ENCODE measurements at places on chromosomes 4 and X.

DNA sequence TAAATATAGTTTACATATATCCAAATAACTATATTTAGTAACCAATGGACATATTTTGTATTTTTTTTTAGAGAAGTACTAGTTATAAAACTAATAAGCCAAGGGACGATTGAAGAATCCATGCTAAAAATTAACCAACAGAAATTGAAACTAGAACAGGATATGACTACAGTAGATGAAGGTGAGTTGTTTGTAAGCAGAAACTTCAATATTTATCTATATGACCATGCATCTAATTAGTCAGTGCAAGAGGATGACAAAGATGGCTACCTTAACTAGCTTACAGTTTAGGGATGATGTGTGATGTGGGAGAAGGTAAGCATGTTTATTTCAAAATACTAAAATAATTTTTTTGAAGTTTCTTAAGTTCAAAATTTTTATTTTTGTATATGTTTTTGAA, 57.7 kb downstream of the HPGDS start:
- no peak for DNase-seq

DNA sequence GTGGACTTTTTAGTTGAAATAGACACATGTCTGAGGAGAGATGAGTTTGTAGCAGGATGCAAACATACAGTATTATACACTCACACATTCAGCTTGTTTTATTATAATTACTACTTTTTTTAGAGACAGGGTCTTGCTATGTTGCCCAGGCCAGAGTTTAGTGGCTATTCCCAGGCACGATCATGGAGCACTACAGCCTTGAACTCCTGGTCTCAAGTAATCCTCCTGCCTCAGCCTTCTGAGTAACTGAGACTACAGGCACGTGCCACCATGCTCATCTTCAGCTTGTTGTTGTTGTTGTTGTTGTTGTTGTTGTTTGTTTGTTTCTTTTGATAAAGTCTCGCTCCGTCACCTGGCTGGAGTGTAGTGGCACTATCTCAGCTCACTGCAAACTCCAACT, 94.7 kb upstream of the ACSL4 start:
- DNase-seq: no peak

- no peak for DNase-seq
Observed at GRCh38 chr4:38948551-38948950, 80.9 kb downstream of the FAM114A1 start.

- no peak for DNase-seq
Observed at GRCh38 chrX:555725-556666, 74.6 kb upstream of the SHOX start.

GRCh38 chr4:958314-958665, 15.1 kb downstream of the DGKQ start:
- no peak for DNase-seq

- DNase-seq: no peak
Observed at GRCh38 chr4:7272404-7272803, 80.1 kb downstream of the SORCS2 start.

- peak; percentile 45 for DNase-seq
Observed at GRCh38 chr4:93791570-93792195, 36.9 kb upstream of the ATOH1 start.

- DNase-seq: no peak
Observed at GRCh38 chr4:5021546-5021945, 2.3 kb upstream of the CYTL1 start.

DNA sequence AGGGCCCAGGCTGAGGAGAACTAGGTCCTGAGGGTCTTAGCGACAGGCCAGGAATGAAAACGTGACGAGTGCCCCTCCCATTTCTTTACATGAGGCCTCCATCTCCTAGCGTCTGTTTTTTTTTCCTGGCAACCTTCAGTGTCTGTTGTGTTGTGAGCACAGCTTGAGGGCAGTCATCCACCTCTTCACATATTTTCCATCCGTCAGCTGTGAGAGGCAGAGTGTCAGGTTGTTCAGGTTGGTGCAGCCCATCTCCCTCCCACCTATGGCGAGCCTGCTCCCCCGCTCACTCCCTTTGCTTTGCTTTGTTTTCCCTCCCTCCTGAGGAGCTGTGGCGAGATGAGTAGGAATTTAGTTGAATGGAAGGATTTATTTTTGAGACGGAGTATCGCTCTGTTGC, 51.7 kb upstream of the CHRNA9 start:
- DNase-seq: no peak

- DNase-seq: no peak
Observed at GRCh38 chrX:138349351-138349750, 362.2 kb downstream of the FGF13 start.

GRCh38 chr4:3403348-3403906, 38.3 kb upstream of the HGFAC start:
- DNase-seq: no peak

- DNase-seq: no peak
Observed at GRCh38 chrX:24526616-24527015, 61.5 kb downstream of the PDK3 start.

- DNase-seq: no peak
Observed at GRCh38 chrX:71543316-71543715, 10.4 kb downstream of the OGT start.

- DNase-seq: no peak
Observed at GRCh38 chr4:145283909-145284308, 103.5 kb upstream of the OTUD4 start.

- DNase-seq: no peak
Observed at GRCh38 chr4:47899639-47900038, 14.7 kb downstream of the NFXL1 start.

GRCh38 chrX:41384051-41384705, 50.2 kb downstream of the DDX3X start:
- DNase-seq: no peak

GRCh38 chr4:121801715-121802075, 572 bp downstream of the EXOSC9 start:
- no peak for DNase-seq

- no peak for DNase-seq
Observed at GRCh38 chr4:647481-647880, 22.1 kb downstream of the PDE6B start.

DNA sequence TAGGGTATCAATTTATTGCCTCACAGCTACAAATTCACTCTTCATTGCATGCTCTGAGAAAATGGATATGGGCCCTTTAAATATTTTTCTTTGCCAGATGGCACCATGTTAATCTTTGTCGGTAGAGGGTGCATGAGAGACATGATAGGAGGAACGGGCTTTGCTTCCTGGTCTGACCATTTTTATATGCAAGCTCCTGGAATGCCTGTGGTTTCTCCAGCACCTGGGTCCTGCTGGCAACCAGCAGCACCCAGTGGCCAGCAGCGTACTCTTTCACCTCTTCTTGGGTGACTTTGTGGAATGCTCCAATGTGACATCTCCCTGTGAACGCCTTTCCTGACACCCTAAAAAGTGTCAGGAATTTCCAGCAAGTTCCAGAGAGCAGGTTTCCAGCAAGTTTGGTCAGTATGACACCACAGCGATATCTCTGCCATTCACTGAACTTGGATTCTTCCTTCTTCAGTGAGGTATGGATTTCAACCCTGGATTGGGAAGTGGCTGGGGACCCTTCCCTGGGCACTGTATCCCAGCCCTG, 140.3 kb upstream of the PGRMC2 start:
- DNase-seq: peak; percentile 23

DNA sequence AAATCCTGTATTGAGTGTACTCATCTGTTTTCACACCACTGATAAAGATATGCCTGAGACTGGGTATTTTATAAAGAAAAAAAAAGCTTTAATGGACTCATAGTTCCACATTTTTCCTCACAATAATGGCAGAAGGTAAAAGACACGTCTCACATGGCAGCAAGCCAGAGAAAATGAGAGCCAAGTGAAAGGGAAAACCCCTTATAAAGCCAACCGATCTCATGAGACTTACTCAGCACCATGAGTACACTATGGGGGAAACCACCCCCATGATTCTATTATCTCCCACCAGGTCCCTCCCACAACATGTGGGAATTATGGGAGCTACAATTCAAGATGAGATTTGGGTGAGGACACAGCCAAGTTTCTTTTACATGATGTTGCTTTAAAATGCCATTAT, 171.9 kb downstream of the GALNTL6 start:
- DNase-seq: no peak

DNA sequence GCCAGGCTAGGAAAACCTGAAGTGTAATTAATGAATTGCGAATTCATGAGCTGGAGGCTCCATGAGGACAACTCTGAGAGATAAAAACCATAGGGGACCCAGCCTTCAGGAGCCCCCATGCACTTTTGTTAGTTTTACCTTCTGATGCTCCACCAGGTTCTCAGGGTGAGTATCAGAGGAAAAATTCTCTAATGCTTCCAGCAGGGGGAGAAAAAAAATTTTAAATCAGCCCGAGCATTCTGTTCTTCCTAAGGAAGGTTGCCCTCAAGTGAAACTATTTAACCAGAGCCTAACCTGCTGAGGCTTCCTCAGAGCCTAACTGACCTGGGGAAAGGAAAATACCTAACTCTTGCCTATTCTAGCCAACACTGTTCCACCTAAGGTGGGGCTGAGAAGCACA, 552.6 kb downstream of the PPARGC1A start:
- DNase-seq: no peak

DNA sequence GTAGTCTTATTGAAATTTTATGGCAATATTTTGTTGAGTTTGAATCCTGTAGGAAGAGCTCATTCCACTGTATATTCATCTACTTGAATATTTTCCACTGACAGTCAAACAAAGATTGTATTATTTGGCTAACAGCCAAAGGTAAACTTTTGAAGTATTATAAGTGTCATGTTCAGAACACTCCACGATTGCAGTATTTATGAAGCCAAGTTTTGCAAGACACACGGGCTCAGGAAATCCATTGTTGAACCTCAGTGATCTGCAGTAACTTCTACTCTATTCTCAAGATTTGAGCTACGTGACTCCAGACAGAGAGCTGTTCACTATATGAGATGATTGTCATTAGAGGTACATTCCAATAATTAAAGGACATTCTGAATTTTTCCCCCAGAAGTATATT, 302.7 kb upstream of the ADGRL3 start:
- DNase-seq: no peak

GRCh38 chr4:55768291-55768690, 51.3 kb upstream of the EXOC1L start:
- DNase-seq: no peak

DNA sequence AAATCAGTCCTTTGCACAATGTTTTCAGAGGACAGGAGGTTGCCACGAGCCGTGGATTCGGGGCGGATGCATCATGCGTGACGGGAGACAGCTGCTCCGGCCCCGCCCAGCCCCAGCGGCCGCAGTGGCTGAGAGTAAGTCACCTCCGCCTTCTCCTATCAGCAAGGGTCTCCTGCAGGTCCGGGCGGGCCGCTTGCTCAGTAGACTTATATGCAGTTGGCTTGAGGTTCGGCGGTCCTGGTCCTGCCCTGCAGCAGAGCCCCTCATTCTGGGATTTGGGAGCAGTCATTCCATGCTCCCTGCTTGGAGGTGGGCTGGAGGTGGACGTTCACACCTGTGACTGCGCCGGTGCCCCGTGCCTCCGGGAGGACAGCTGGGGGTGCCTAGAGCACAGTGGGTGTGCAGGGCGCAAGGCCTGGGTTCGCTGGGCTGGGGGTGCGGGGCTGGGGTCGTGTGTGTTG, 86.3 kb upstream of the ADRA2C start:
- no peak for DNase-seq

- no peak for DNase-seq
Observed at GRCh38 chr4:83342476-83342875, 7.8 kb upstream of the HPSE start.

GRCh38 chrX:55118574-55118973, 29.8 kb downstream of the PAGE2 start:
- DNase-seq: no peak

DNA sequence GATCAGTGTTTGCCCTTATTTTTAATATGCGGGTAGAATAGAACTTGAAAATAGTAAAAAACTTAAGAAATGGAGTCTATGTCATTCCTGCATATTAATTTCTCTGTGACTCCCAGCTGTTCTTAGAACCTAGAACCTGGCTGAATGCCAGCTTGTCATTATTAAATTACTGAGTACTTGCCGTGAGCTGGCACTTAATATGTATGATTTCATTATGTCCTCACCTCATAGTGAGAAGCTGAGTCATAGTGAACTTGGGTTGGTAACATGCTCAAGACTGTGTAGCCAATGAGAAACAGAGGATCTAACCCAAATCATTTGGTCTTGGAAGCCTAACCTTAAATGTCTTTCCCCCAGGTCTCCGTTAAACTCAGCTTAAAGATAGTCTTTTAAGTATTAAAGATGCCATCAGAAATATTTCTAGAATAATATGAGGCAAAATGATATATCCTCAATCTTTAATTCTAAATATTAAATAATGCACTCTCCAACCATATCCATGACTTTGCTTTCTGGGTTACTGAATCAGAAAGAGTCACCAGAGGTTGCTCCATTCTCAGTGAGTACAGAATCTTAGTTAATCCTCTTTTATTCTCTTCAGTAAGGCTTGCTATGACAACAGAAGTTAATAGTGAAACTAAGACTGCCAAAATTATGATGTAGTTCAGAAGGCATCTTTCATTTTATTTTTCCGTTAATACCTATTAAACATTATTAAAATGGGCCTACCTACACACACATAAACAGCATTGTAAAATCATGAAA, 58.6 kb upstream of the TLL1 start:
- DNase-seq: no peak

DNA sequence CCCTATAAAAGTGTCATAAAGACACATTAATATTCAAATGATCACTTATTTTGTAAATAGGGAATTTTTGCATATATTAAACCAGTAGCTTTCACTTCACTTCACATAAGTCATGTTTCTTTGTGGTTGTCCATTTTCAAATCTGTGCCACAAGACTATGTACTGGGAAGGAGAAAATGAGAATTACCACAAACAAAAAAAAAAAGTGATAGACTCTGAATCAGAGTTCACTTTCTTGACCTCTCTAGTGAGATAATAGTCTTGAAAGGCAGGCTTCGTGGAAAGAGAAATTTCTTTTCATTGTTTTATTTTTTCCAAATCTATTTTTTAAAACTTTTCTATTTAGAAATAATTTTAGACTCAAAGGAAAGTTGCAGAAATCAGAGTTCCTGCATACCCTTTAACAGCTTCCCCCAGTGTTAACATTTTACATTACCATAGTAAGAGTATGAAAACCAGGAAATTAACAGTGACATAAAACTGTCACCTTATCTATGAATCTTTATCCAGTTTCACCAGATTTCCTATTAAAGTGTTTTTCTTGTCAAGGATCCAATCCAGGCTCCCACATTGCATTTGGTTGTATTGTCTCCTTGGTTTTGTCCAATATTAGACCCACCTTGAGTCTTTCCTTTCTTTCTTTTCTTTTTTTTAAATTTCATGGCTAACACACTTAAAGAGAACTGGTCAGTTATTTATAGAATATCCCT, 215.4 kb upstream of the PGRMC2 start:
- no peak for DNase-seq

GRCh38 chr4:168694667-168695066, 197.8 kb downstream of the PALLD start:
- DNase-seq: no peak

GRCh38 chr4:177964061-177964460, 521.8 kb upstream of the AGA start:
- no peak for DNase-seq

DNA sequence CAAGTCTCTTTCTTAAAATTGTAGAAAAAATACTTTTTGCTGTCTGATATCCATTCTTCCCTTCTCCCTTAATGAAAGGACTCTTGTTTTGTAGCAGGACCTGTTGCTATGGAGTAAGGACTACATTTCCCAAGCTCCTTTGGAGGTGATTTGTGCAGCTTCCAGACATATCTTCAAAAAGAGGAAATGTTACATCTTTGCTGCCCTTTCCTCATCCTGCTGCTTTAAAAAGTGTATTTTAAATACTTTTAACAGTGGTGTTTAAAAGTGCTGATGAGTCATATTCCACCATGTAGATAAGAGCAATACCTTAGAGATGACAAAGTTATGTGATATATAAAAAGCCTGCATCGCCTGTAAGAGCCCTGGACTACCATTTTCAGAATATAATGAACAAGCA, 98.7 kb downstream of the CFAP299 start:
- DNase-seq: no peak

GRCh38 chrX:12894074-12895030, 12.1 kb upstream of the TLR8 start:
- peak; percentile 39 for DNase-seq
